Stimulated activated naive CD8-positive, alpha-beta T cell treated with anti-CD3 and anti-CD28 coated beads, Interleukin-15, Interleukin-2, amounts not matched to agents 100 U/mL and 50 U/mL, for 24 hours (primary cell): ENCODE measurements at places on chromosomes 5 and 9.

GRCh38 chr5:133412661-133413060 lies 199.7 kb downstream of the FSTL4 start:
- DNase-seq = no peak

DNA sequence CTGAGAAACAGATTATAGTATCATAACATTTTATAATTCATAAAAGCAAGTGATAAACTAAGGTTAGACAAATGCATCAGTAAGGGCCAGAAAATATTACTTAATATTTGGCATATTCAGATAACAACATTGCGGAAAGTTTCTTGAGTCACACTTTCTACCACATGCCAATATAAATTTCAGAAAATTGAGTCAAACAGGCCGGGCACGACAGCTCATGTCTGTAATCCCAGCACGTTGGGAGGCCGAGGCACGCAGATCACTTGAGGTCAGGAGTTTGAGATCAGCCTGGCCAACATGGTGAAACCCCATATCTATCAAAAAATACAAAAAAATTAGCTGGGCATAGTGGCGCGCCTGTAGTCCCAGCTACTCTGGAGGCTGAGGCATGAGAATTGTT lies 47.1 kb downstream of the SLC38A9 start:
- no peak for DNase-seq

DNA sequence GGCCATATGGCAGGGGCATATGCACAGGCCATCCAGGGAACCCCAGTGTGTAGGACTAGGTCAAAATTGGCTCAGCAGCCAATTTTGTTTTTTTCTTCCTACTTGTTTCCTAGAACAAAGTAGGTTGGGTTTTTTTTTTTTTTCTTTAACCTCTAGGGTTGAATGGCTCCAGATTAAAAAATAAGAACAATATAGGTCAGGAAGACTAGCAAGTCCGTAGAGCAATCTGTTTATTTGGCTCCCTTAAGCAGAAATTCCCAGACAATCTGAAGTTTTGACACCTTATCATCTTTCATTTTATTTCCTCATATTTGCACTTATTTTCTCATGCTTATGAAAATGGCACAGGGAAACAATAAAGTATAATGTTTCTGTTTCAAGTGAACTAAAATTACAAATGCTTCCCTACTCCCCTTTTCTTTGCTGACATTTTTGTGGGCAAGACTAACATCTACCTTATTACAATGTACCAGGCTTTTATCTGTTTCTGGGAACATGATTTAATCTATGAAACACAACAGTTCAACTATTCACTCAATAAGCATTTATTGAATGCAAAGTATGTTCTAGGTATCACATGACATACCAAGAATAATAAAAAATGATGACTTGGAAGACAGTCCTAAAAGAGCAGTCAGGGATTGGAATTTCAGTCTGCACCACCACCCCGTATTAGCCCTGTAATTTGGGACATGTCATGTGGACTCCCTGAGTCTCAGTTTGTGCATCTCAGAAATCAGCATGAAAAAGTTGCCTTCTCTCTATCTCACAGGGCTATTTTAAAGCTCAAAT lies 30.5 kb downstream of the TLR4 start:
- no peak for DNase-seq

GRCh38 chr5:151158287-151158661 lies 695 bp upstream of the ANXA6 start:
- DNase-seq = peak; percentile 45

DNA sequence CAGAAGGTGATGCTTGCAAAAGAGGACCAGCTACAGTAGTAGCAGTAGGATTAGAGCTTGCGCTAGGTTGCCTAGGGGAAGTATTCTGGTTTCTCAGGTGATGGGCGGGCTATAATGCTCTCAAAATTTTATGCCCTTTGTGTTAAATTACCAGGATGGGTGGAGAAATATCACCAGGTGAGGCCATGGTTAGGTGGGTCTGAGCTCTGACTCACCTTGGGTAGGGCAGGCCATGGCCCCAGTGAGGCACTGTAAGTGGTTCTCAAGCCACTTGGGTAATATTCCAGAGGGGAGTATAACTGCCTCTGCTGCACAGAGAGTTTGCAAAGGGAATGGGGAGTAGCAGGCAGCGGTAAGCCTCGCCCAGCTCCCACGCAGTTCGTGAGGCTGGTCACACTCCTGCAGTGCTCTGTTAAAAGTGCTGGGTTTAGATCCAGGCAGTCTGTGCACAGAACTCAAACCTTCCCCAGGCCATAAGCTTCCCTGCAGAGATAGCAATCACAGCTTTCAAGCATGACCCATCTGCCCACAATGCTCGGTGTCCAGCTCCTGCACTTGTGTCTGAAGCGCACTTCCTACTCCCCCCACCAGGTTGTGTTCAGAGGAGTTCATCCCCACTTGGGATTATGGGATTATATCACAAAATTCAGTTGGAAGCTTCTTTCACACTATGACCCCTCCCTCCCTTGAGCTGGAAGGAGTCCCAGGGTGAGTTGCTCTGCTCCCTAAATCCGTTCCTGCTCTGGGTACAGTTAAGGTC lies 575.0 kb downstream of the CHSY3 start:
- DNase-seq = no peak

- DNase-seq = no peak
Measured at GRCh38 chr5:59341155-59341554, 552.4 kb downstream of the PDE4D start.

DNA sequence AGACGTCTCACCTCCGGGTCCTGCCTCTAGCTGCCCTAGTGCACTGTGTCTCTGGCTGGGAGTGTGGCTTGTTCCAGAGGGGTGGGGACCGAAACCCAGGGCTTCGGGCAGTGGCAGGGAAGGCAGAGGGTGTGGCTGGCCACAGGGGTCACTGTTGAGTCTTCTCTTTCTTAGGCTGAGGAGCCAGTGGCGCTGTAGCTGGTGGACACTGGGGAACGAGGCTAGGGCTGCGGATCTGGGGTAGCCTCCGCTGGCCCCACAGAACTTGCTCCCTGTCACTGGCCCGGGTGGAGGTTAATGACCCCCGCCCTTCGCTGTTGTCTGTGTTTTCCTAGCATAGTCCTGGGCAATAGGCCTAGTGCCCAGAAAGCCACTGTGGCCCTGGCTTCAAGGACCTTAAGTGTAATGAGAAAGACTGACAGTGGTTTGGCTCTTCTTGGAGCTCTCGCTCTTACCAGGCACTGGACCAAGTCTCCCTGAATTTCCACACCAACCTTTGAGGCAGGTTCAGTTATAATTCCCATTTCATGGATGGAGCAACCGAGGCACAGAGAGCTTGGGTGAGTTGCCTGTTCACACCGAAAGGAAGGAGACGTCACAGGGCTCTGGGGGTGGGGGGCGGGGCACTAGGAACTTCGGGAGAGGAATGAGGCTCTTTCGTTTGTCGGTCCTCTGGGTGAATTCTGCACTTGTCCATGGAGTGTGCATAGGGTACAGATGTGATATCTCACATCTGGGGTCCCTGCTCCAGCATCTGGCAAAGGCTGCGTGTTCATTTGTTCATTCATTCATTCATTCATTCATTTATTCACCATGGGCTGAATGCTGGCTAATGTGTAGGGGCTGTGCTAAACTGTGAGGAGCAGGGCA lies 4.8 kb upstream of the IER5L start:
- no peak for DNase-seq

DNA sequence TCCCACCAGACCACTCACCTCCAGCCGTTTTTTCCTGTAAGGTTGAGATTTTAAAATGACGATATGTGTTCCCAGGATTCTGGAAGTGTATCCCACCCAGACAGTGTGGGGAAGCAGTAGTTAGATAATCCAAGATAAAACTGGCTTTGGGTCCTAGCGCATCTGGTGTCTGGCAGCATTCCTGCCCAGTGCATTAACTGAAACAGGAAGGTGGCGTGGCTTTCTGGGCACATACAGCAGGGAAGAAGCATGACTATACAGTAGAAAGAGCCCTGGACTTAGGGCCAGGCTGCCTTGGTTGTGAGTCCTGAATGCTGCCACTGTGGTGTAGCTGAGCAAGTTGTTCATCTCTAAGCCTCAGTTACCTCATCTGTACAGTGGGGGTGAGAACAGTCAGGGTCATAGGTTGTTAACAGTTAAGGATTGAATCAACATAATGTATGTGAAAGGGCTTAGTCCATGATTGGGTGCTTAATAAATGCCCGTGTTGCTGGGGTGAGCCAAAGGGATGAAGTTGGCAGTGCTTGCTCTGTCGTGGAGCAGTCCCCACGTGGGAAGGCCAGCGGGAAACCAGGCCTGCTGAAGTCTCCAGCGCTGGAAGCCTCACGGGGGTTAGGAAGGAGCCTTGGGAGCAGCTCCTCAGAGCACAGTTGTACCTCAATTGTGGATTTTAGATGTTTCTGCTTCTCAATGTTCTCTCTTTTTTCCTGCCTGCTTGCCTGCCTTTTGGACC lies 18.0 kb downstream of the CLTA start:
- no peak for DNase-seq

- DNase-seq = no peak
Measured at GRCh38 chr9:32424616-32425015, 40.2 kb downstream of the ACO1 start.

- no peak for DNase-seq
Measured at GRCh38 chr5:141516672-141517025, 27.8 kb downstream of the PCDHGC5 start.

DNA sequence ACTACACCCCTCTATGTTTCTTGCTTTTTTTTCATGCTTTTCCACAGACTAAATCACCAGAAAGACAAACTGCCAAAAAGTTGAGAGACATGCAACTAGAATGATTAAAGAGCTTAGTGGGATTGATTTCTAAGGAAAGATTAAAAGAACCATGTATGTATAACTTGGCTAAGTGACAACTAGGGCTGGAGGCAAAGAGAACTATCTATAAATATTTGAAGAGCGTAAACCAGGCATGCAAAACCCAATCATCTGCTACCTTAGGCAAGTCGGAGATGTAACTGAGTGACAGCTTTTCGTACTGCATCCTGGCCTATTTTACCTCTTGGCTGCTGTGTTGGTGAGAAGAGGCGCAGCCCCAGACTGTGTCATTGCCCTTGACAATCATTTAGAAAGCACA lies 121.0 kb upstream of the TLX3 start:
- no peak for DNase-seq

- no peak for DNase-seq
Measured at GRCh38 chr9:37906312-37907239, 2.6 kb upstream of the SLC25A51 start.

GRCh38 chr5:124280079-124280478 lies 466.4 kb downstream of the ZNF608 start:
- DNase-seq = no peak

DNA sequence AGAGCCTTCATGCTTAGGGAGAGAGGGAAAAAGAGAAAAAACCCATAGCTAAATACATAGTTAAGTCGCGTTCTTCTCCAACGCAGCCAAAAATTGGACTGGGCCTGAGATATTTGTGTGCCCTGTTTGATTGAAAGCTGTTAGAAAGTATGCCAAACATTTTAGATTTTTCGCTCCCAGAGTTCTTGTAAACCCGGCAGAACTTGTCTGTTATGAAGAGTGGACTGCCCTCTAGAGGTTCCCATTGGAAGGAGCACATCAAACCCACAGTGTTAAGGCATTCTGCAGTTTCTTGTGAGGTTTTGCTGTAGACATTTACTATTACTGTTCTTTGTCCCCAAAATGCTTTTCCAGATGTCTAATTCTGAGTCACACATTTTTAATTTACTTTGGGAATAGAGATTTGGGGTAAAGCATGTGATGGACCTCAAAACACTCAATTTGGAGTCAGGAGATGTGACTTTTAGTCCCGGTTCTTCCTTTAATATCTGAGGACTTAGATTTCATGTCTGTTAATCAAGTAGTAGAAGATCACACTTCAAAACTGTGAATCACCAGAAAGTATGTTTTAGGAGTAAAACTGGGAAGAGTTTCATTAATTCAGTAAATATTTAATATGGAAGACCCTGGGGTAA lies 96.6 kb downstream of the PCSK1 start:
- DNase-seq = peak; percentile 56
